Stimulated activated CD8-positive, alpha-beta memory T cell treated with anti-CD3 and anti-CD28 coated beads, Interleukin-4, amount 100 ng/mL, for 1 hour (primary cell): ENCODE measurements at places on chromosomes 5 and 9.

- DNase-seq = no peak
Measured at GRCh38 chr9:122329597-122329996, 41.2 kb upstream of the PTGS1 start.

DNA sequence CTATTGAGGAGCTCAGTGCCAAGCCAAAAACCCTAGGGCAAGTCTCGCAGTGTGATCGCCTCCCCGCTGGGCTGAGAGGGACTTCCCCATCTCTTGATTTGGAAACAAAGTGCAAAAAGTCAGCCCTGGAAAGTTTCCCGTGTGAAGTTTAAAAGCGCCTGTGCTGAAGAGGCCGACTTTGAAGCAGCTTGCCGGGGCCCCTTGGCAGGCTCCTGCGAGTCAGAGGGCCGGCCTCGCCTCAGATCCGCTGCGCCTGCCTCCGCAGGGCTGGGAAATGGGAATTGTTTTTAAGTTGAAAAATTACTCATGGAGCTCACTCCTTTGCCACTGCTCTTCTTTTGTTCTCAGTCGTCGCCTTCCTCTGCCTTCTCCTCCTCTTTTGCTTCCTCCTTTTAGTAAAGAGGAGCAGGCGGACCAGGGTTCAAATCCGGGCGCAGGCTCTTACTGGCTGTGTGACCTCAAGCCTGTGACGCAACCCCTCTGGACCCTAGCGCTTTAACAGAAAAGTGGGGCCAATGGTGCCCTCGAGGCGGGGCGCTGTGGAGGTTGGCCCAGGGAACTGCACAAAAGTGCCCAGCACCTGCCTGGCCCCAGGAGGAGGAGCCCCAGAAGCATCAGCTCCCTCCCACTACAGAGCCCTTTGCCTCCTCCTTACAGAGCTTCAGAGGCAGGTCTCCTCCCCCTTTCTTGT lies 14.7 kb upstream of the LHX2 start:
- no peak for DNase-seq

- no peak for DNase-seq
Measured at GRCh38 chr5:116738615-116739261, 164.1 kb upstream of the SEMA6A start.

DNA sequence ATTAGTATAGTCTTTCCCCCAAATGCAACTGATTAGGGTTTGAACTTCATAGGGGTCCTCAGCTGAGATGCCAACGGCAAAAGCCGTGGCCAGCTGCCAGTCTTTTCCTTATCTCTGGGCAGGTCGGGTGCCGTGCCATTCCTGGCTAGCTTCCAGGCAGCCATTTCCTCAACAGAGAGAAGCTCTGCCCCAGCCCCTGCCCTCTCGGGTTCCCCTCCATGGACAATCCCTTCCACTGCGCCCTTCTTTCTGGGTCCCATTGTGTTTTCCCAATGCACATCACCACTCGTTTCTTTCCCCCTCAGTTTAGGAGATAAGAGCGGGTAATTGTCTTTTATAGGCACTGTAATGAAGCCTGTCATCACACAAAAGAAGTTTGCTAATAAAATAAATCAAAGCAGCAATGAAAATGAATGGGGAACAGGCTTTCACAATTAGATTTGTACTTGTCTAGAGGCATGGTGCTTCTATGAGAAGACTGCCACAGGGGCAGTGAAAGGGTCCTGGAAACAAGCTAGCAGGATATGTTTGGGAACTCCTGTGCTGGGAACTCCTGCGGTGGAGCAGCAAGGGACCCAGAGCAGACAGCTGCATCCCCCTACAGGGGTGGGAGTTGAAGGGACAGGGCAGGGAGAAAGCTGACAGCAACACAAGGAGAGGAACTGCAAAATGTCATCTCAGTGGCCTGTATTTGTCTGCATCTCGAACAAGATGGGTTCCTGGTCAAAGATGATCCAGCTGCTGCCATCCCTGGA lies 48.0 kb upstream of the SAP30L start:
- no peak for DNase-seq

DNA sequence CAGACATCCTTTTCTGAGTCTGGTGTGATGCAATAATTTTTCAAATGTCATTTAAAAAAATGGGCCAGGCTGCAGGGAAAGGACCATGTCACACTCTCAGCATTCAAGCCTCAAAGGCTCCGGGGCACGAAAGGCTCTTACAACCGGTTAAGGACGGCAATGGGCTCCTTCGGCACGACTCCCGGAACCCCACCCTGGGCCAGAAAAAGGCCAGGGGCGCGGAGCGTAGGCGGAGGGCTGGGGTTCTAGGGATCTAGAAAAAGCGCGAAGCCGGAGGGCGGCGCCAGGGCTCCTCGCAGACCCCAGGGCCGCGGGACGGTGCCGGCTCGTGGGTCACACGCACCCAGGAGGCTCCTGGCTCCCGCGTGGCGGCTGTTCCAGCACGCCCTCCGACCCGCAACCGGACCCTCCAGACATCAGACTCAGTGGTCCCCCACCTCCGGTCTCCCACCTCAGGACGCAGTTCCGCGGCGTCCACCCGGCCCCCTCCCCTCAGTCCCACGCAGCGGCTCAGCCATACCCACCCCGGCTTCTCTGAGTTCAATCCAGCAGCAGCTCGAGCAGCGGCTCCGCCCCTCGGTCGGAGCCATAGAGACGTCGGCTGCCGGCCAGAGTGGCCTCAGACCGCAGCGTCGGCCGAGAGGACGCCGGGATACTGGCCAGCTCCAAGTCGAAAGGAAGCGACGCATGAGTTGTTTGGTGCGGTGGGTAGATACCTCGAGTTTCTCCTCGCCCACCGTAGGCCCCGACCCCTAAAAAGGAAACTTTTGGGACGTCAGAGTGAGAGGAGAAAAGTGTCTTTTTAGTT lies at the start of gene TMEM267:
Gene TMEM267 (minus strand): TSS at position 568 of the 808 bp plus-strand sequence. CDS start 29,896 bp downstream, outside the sequence.
- peak; percentile 74 for DNase-seq

DNA sequence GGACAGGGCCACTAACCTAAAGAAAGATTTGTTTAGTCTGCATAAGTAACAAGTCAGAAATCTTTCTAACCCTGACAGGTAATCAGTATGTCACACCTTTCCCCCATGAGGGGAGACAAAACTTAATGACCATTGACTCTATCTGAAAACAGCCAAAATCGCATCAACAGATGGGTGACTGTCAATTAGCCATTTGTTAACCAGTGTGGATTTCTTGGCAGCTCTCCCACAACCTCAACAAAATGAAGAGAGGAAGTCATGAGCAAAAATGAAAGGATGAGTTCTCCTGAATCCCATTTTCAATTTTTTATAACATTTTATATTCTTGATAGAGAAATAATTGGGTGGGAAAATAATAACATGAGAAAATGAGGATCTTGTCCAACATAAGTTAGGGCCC lies 84.6 kb upstream of the SNX2 start:
- DNase-seq = no peak

DNA sequence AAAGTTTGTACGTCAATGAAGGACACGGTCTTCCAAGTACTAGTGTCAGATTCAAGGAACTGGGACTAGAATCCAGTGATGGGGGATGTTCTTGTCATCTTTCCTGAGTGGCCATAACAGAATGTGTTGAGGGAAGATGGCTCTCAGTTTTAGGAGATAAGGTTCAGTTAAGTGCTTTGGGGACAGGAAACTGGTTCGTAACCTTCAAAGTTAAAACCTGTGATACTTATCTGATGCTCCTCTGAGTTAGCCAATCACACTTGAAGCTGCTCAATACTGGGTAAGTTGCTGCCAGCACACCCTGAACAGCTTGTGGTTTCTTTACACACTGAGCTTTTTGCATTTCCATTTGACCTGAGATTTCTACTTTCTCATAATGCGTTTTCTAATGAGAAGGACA lies 64.4 kb downstream of the PIK3R1 start:
- no peak for DNase-seq

DNA sequence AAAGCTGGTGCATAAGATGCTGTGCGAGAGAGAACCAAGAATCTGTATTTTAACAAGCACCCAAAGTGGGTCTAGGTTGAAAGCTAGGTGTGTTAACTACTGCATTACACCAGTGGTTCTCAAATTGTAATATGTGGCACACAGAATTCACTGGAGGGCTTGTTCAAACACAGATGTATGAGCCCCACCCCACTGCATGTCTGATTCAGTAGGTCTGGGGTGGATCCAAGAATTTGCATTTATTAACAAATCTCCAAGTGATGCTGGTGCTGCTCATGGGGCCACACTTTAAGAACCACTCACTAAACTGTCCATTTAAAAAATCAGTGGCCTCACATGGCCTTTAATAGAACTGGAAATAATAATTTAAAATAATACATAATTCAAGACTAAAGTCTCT lies 40.4 kb downstream of the LPAR1 start:
- DNase-seq = no peak

- no peak for DNase-seq
Measured at GRCh38 chr5:101717721-101718120, 578.4 kb downstream of the SLCO4C1 start.

- DNase-seq = no peak
Measured at GRCh38 chr5:35370871-35371270, 140.6 kb upstream of the PRLR start.

DNA sequence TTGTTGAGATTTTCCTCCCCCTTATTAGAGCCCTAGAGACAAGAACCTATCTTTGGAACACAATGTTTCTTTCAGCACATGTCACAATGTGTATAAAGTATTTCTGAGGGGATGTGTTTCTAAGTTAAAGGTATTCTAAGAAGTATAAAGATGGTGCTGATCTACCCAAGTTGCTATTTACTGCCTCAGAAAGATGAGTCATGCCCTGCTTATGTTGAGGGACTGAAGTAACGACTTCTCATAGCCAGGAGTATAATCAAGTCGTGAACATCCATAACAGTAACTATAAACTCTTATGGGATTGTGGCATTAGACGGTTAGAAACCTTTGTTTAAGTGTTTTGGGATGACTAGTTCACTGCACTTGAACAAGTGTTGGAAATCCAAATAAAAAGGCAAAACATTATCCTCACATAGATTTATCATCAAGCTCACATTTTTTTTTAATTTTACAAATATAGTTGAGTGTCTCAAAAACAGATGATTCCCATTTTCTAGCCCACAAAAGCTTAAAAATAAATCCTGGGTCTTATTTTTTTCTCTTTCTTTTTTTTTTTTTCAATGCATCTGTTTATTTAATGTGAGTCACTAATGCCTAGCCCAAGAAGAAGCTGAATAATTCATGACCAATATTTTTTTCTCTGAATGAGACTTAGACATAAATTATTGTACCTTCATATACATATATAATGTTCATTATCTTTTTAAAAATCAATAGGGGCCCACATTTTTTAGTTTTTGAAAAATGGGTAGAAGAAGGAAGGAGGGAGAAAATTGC lies 12.2 kb upstream of the TMEM252 start:
- DNase-seq = no peak

DNA sequence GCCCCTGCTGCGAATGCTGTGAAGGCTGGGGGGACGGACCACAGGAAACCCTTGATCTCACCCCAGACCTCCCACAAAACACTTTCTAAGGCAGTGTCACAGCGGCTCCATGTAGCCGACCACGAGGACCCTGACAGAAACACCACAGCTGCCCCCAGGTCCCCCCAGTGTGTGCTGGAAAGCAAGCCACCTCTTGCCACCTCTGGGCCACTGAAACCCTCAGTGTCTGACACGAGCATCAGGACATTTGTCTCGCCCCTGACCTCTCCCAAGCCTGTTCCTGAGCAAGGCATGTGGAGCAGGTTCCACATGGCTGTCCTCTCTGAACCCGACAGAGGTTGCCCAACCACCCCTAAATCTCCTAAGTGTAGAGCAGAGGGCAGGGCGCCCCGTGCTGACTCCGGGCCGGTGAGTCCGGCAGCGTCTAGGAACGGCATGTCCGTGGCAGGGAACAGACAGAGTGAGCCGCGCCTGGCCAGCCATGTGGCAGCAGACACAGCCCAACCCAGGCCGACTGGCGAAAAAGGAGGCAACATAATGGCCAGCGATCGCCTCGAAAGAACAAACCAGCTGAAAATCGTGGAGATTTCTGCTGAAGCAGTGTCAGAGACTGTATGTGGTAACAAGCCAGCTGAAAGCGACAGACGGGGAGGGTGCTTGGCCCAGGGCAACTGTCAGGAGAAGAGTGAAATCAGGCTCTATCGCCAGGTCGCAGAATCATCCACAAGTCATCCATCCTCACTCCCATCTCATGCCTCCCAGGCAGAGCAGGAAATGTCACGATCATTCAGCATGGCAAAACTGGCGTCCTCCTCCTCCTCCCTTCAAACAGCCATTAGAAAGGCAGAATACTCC lies 84.7 kb downstream of the GOLPH3 start:
- no peak for DNase-seq

- no peak for DNase-seq
Measured at GRCh38 chr9:89579741-89580385, 24.9 kb upstream of the GADD45G start.

GRCh38 chr9:70954126-70954525 lies 167.3 kb downstream of the TRPM3 start:
- DNase-seq = no peak

DNA sequence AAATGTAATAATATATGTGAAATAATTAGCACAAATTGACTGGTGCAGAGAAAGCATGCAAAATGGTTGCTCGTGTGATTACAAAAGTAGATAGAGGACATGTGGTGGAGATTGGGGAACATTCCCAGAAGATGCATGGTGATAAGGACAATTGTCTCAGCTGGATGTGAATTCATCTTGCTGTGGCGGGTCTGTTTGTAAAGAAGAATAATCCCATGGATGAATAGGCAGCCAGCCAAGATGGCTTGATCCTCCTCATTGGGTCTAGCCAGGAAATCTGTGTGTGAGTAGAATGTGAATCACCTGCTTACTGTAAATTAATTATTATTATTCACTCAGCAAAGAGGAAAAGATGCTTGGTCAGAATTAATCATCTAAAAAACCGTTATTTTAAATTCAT lies 12.6 kb upstream of the DPYSL3 start:
- no peak for DNase-seq

DNA sequence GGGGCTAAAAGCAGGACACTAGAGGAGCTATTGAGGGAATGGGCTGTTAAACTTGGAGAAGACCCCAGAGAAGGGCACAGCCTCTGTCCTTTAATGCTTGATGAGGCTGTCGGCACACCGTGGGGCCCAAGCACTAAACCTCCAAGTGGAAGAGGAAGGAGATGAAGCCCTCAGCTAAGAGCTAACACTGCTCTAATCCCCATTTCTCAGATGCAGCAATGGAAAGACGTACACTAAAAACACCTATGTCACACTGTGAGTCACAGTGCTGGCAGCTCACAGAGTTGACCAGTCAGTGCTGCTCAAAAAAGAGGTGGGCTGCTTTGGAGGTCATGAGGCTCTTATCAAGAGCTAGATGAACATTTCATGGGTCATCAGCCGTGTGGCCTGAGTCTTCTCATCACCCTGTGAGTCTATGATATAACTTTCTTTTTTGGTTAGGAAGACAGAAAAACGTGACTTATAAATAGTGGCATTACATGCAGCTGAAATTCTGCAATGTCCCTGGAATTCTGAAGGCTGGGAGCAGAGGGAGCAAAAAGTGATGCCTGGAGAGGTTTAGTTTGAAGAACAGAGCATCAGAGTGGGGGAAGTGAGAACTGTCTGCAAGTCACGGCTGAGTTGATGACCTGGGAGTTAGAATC lies 21.5 kb downstream of the TNFSF8 start:
- no peak for DNase-seq

DNA sequence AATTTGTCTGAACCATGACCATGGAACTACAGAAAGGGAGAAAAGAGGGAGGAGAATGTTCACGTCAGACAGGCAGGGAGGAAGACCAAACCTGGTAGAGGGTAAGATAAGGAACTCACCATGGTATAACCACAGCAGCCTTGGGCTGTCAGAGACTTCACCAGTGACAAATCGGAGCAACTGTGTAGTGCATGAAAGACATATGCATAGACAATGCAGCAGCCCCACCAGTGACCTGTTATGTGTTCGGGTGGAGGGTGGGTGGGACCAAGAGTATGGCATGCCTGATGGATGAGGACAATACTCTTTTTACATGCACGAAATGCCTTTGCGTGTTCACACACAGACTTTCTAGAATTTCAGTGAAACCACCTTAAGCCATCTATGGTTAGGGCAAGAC lies 221.8 kb upstream of the RASEF start:
- DNase-seq = no peak
